ENCODE measurements at places on chromosomes 4 and X. TPM values are rescaled to one million over a fixed set of nuclear protein-coding genes. Genes with fewer than 3 reads are reported as not detected.

- no peaks in the 10 kb centered on the region for H3K4me1 ChIP-seq
- H3K4me3 ChIP-seq: no peak overlapping the region
- no peaks in the 10 kb centered on the region for H3K36me3 ChIP-seq
- no peaks in the 10 kb centered on the region for H3K27me3 ChIP-seq
- no peak overlapping the region for H3K27ac ChIP-seq
- no peak for DNase-seq
These were observed 1881.7 kb downstream of the PCDH7 start for GRCh38 chr4:32601848-32602247.

The POU4F2 gene
- total RNA-seq: not detected

DNA sequence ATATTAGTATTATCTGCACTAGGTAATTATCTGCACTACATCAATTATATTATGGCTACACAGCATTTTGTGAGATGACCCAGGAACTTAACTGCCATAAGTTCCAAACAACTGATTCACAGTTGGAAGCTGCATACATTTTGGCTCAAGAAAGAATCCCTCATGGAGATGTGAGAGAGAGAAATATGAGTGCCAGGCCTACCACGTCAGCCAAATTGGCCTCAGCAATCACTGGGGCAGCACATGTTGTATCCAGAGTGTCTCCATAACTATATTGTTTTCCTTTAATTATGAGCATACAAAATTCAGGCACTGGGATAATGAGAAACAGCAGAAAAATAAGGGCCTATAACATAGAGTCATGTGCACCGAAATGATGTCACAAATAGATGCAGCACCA lies 174.2 kb upstream of the DMD start:
- H3K27me3 ChIP-seq: no peaks in the 10 kb centered on the region
- DNase-seq: no peak
- H3K27ac ChIP-seq: no peak overlapping the region
- no peaks in the 10 kb centered on the region for H3K36me3 ChIP-seq
- H3K4me1 ChIP-seq: no peaks in the 10 kb centered on the region

DNA sequence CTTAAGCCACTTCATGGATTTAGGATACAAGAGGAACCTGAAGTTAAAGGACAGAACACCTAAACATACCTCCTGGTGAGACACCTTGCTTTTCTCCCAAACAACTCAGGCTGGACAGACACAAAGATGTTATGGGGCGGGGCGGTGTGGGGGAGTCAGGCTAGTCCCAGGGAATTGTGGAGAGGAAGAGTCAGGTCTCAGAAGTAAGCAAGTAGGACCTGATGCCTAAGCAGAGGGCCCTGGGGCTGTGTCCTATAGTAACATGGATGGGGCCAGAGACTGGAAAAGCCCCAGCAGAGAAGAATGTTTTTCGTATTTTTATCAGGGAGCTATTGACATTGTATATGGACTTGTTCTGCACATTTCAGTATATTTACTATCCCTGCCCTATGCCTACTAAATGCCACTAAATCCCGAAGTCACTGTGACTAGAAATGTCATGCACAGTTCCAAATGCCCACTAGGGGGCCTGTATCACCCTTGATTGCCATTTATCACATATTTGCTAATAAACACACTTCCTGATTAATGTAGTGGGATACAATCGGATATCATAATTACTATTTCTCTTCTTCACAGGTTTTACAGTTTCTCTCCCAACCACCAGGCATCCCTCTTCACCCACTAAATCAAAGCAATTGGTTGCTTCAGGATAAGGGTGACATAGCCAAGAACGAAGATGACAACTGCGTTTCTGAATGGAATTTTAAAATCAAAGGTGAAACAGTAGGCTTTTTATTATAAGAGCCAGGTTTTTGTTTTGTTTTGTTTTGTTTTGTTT lies 23.8 kb upstream of the ARHGAP10 start:
- H3K4me3 ChIP-seq: no peak overlapping the region
- peaks cover 11% of the 10 kb centered on the region for H3K4me1 ChIP-seq
- H3K36me3 ChIP-seq: no peaks in the 10 kb centered on the region
- DNase-seq: no peak
- H3K27ac ChIP-seq: no peak overlapping the region

The SHOX gene
- total RNA-seq: not detected

GRCh38 chrX:107716118-107716684 lies 59.4 kb downstream of the TSC22D3 start:
- H3K36me3 ChIP-seq: peaks cover 11% of the 10 kb centered on the region
- H3K27me3 ChIP-seq: no peaks in the 10 kb centered on the region
